ENCODE measurements at places on chromosomes 3 and 15. TPM values are rescaled to one million over a fixed set of nuclear protein-coding genes. Genes with fewer than 3 reads are reported as not detected.

The FETUB gene
- total RNA-seq, result not detected

The CPN2 gene
- not detected for total RNA-seq

The EBLN2 gene
- total RNA-seq, result 5.1 TPM

The A4GNT gene
- total RNA-seq, result not detected

All from regular cardiac myocyte (primary cell).